ENCODE measurements at places on chromosomes 1 and 21.

- no peak for DNase-seq
Measured at GRCh38 chr1:209527993-209528717, 55.4 kb upstream of the CAMK1G start.

DNA sequence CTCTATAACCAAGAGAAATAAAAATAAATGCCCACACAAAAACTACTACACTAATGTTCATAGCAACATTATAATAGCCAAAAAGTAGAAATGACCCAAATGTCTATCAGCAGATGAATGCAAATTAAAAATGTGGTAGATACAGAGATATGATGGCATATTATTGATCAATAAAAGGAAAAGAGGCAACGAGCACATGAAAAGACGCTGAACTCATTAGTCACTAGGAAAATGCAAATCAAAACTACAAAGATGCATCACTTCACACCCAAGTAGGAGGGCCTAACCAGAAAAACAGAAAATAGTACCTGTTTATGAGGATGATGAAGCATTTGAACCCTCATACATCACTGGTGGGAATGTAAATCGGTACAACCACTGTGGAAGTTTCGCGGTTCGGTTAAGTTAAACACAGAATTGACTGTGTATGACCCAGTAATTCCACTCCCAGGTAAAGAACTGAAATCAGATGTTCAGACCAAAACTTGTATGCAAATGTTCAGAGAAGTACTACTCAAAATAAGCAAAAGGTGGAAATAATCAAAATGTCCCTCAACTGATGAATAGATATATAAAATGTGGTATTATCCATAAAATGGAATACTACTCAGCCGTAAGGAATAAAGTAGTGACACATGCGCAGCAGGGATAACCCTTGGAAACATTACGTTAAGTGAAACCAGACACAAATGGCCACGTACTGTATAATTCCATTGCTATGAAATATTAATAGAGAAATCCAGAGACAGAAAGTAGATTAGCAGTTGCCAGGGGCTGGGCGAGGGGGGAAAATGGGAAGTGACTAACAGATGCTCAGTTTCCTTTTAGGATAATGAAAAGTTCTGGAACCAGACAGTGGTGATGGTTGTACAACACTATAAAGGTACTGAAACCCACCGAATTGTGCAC is 3.1 kb downstream of the USP48 start:
- DNase-seq: no peak

- no peak for DNase-seq
Measured at GRCh38 chr1:14334336-14335176, 263.9 kb upstream of the KAZN start.

- DNase-seq: no peak
Measured at GRCh38 chr1:201404722-201405483, 5.8 kb upstream of the LAD1 start.

DNA sequence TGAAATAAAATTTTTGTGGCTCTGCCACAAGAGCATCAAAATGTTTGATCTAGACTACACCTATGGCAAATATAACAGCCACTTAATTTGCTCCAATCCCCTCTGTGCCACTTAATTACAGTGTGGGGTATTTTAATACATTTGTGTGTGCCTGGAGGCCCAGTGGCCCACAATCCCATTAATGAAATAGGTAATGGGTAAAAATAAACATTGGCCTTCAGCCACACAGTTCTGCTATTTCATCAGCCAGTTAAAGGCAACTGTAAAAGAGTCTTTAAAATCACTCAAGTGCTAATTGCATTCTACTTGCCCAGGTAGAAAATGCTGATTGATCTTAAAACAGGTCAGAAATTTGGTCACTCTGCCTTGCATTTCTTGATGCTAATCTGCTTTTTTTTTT is 151.6 kb upstream of the UBE2U start:
- no peak for DNase-seq

- no peak for DNase-seq
Measured at GRCh38 chr1:205959789-205960188, 16.5 kb upstream of the SLC26A9 start.
